ENCODE measurements at places on chromosomes 6 and 20. TPM values are rescaled to one million over a fixed set of nuclear protein-coding genes. Genes with fewer than 3 reads are reported as not detected.

Gene WFDC12
- not detected for total RNA-seq

Gene NEDD9
- 33.7 TPM for total RNA-seq

Gene ADGB
- total RNA-seq, result not detected

Gene PAX1
- not detected for total RNA-seq

Measured in T-cell (primary cell).